ENCODE measurements at places on chromosomes 1 and 21.

GRCh38 chr1:54475946-54476516 lies 69.8 kb upstream of the SSBP3 start:
- DNase-seq, result no peak

- DNase-seq, result no peak
These were observed 87.6 kb downstream of the LEPR start for GRCh38 chr1:65508051-65508450.

DNA sequence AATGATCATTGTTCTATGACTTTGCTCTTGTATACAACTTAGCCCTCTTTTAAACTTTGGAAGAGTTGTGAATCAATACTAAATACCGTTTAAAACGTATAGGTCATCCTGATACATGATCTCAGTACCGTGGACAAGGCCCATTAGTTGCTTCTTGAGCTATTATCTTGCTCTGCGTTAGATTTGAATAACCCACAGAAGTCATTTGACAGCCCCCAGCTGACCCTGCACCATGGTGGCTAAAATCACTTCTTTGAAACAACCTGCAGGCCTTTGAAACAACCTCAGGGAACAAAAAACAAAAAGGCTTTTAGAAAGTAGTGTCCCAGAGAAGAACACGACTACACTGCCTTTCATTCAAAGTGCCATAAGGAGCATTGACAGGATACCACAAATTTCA lies 473.0 kb upstream of the ADGRL2 start:
- DNase-seq, result no peak

- DNase-seq, result no peak
These were observed 6.1 kb downstream of the TFF3 start for GRCh38 chr21:42308914-42309752.

DNA sequence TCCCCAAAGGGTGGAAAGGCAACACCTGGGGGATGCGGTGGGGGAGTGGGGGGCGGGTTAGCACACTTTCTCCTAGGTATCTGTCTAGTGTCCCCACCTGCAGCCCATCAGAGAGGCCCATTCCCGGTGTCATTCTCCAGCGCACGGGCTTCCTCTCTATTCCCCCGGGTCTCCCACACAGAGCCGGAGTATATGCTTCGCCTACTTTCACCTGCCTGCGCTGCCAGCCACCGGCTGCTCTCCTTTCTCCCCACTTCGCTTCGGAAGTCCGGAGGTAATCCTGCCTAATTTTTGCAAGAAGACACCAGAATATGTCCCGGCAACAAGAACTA lies 852 bp downstream of the RGS7 start:
- DNase-seq, result no peak

GRCh38 chr1:184260382-184260781 lies 126.4 kb upstream of the C1orf21 start:
- no peak for DNase-seq

DNA sequence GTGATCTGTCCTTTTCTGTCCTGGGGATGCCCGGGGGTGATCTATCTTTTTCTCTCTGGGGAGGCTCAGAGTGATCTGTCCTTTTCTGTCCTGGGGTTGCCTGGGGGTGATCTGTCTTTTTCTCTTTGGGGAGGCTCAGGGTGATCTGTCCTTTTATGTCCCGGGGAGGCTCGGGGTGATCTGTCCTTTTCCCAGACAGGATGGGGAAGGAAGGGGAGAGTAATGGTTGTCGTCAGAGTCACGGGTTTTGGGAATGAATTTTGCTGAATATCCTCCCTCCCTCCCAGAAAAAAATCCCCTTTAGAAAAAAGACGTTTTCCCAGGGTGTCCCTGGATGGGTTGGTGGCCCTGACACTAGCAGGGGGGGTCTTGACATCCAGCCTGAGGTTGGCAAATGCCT lies 91.5 kb downstream of the ARHGEF10L start:
- no peak for DNase-seq

GRCh38 chr1:167110586-167110985 lies 16.7 kb downstream of the STYXL2 start:
- DNase-seq, result no peak

DNA sequence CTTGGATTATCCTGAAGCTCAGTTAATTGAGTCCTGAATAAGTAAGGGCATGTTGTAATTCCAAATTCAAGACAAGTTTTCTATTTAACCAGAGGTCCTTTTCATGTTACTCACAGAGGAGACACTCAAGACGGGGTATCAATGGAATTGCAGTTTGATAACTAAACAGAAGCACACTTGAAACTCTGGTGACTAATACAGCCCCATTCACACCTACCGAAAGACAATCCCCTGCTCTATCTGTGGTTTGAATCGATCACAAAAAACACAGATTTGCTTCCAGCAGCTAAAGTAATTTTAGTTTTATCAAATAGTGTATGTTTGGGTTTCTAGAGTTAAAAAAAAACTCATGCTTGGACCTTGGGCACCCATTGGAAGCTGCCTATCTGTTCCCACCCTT lies 60.4 kb downstream of the TEX35 start:
- no peak for DNase-seq

Data from stimulated activated CD8-positive, alpha-beta memory T cell treated with anti-CD3 and anti-CD28 coated beads, Interleukin-4, amount 100 ng/mL, for 1 hour (primary cell).